ENCODE measurements at places on chromosomes 6 and 20.
A peak's percentile ranks its signal among the peaks of the same experiment; 100 is the strongest.

- H3K36me3 ChIP-seq: no peaks in the 10 kb centered on the region
- no peaks in the 10 kb centered on the region for H3K4me1 ChIP-seq
- no peak overlapping the region for H3K27ac ChIP-seq
- DNase-seq: no peak
These were observed 26.4 kb upstream of the MCM3 start for GRCh38 chr6:52310932-52311331.

GRCh38 chr6:28353356-28353755, 3.6 kb downstream of the ZKSCAN3 start:
- peaks cover 11% of the 10 kb centered on the region for H3K4me1 ChIP-seq
- H3K4me3 ChIP-seq: no peak overlapping the region
- H3K36me3 ChIP-seq: no peaks in the 10 kb centered on the region
- H3K27me3 ChIP-seq: no peaks in the 10 kb centered on the region
- H3K27ac ChIP-seq: no peak overlapping the region

DNA sequence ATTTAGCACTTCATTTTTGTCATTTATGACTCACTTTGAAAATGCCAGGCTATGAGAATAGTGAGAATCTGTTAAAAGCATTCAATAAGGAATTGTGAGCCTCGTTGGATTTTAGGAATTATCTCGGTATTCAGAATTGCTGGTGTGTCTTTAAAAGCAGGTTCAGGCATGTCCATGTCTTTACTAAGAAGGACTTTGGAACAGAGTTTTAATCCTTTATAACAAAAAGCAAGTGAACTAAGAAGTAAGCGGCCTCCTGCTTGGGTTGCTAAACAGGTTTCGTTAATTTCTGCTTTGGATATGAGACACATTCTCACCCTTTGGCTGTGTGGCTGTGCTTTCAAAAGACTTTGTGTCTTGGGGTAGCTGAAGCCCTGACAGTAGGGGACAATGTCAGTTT, 74.9 kb downstream of the IGF2R start:
- no peak for DNase-seq
- no peaks in the 10 kb centered on the region for H3K4me1 ChIP-seq
- H3K27ac ChIP-seq: peak overlapping the region; percentile 88
- H3K27me3 ChIP-seq: no peaks in the 10 kb centered on the region
- no peak overlapping the region for H3K4me3 ChIP-seq

- H3K36me3 ChIP-seq: no peaks in the 10 kb centered on the region
- no peaks in the 10 kb centered on the region for H3K4me1 ChIP-seq
- no peak for DNase-seq
These were observed 3.8 kb downstream of the TULP4 start for GRCh38 chr6:158316022-158316421.

DNA sequence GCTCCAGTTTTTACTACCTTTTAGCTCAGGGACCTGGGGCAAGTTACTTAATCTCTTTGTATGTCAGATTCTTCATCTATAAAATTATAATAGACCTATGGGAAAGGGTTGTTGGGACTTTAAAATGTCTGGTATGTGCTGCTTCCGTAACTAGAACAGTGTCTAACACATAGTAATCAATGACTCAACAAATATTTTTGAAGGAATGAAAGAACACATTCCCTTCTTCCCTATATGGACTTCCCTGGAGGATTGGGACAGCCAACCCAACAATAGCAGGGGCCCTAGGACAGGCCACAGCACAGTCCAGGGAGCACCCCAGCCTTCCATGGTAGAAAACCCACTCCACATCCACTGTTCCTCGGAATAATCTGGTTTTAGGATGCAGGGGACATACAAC, 50.7 kb upstream of the TPD52L1 start:
- no peak for DNase-seq
- no peaks in the 10 kb centered on the region for H3K36me3 ChIP-seq
- H3K4me3 ChIP-seq: no peak overlapping the region

- no peak overlapping the region for H3K27ac ChIP-seq
- H3K4me1 ChIP-seq: no peaks in the 10 kb centered on the region
- H3K4me3 ChIP-seq: no peak overlapping the region
These were observed 285.2 kb upstream of the PLCB4 start for GRCh38 chr20:8783734-8784133.

- DNase-seq: no peak
- peaks cover 6% of the 10 kb centered on the region for H3K4me1 ChIP-seq
- H3K4me3 ChIP-seq: no peak overlapping the region
- no peaks in the 10 kb centered on the region for H3K36me3 ChIP-seq
- no peaks in the 10 kb centered on the region for H3K27me3 ChIP-seq
- H3K27ac ChIP-seq: no peak overlapping the region
These were observed 225.5 kb downstream of the EYA4 start for GRCh38 chr6:133466680-133467079.

DNA sequence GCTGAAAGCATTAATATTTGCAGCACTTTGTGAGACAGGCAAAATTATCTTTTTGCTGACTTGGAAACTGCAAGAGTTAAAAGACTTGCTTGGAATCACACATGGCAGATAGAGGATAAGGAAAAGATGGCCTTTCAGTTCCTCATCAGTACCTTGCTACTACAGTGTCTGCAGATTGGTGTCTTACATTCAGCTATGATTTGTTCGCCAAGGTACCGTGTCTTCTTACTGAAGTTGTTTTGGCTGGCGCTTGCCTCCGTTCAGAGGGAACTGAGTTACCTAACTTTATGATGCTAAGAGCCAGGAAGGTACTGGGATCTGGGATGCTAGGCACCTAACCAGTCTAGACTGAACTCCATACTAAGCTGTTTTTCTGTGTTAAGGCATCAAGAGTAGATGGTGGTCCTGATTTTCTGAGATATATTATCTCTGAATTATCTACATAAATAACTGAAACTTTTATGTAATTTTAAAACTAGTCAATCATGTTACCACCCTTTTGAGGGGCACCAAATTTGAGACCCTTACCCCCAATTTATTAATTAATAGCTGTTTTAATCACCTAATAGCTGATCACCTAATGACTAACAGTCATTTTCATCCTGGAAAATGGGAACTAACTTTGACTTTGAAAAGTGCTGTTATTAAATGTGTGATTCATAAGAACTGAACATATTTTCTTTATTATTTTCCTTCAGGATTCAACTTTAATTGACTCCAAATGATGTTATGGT, 2.5 kb downstream of the WTAP start:
- no peaks in the 10 kb centered on the region for H3K4me1 ChIP-seq
- no peak overlapping the region for H3K27ac ChIP-seq
- no peak overlapping the region for H3K4me3 ChIP-seq
- DNase-seq: no peak

DNA sequence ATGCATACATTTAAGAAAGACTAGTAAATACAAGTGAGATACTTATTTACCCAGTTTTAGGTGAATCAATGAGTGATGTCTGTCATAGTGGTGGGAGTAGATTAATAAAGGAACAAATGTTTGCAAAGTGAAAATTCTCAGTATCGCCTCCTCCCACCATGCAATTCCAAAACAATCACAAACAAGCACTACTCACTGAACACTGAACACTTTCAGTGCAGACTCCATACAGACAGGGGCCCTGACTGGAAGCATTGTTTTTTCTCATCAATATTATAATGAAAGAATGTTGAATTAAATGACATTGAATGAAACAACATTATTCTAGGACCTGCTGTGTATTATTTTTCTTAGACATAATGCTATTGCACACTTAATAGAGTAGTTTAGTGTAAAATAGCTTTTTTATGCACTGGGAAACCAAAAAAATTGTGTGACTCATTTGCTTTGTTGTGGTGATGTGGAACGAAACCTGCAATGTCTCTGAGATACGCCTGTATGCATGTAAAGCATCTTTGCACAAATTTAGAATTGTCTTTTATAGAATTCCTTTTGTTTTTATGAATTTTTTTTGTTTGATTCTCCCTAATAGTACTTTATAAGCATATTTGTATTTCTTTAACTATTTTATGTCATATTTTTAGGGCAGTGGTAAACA, 317.5 kb downstream of the UTRN start:
- H3K27ac ChIP-seq: no peak overlapping the region
- H3K4me3 ChIP-seq: no peak overlapping the region
- H3K4me1 ChIP-seq: no peaks in the 10 kb centered on the region
- no peaks in the 10 kb centered on the region for H3K36me3 ChIP-seq

DNA sequence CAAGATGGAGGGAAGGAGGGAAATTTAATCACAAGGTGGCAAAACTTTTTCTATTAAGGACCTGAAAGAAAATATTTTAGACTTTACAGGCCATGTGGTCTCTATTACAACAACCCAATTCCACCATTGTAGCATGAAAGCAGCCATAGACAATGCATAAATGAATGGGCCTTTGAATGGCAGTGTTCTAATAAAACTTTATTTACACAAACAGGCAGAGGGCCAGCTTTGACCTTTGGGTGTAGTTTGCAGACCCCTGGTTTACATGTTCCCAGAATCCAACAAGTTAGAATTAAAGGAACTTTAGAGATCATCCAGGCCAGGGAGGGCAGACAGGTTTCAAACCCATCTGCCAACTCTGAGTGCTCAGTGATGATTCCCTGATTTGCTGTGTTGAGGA, 95.2 kb downstream of the BANF2 start:
- DNase-seq: no peak
- no peaks in the 10 kb centered on the region for H3K27me3 ChIP-seq
- H3K27ac ChIP-seq: peak overlapping the region; percentile 84
- no peaks in the 10 kb centered on the region for H3K36me3 ChIP-seq
- H3K4me1 ChIP-seq: no peaks in the 10 kb centered on the region
- H3K4me3 ChIP-seq: no peak overlapping the region

DNA sequence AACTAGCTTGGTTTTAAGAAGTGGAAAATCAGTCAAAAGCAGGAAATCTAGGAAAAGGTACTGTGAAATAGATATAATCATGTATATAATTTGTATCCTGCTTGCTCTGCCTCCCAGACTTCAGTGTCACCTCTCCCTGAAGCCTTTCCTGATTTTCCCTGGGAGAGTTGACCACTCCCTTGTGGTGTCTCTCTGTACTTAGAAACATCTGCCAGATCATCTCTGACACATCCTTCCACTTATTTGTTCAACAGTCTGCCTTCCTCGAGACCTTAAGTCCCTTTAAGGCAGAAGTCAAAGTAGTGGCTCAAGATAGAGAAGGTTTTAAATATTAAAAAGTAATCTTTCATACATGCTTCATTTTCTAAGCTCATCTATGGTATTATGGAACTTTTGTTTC, 236.5 kb downstream of the CDKAL1 start:
- no peak overlapping the region for H3K27ac ChIP-seq
- peaks cover 10% of the 10 kb centered on the region for H3K4me1 ChIP-seq
